Caco-2 (cell line): ENCODE measurements at places on chromosomes 2 and 18.

GRCh38 chr2:209564816-209565215 is 141.0 kb downstream of the MAP2 start:
- DNase-seq = no peak

- DNase-seq = no peak
Observed at GRCh38 chr2:60529785-60530627, 23.4 kb downstream of the BCL11A start.

DNA sequence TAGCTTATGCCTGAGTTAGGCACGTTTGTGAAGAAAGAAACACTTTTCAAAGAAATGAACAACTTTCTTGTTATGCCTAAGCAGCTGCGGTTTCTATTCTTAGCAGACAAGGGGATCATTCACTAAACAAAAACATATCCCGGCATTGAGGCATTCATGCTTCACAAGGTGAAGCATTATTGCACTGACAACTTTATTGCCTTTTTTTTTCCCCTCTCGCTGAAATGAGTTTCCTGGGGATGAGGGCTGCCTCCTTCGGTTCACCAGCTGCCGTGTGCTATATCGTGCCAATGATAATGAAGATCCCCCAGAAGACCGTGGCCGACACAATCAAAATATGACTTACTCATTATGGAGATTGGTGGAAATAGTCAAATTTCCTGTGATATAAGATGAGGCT is 288.2 kb upstream of the ST6GAL2 start:
- DNase-seq = no peak

DNA sequence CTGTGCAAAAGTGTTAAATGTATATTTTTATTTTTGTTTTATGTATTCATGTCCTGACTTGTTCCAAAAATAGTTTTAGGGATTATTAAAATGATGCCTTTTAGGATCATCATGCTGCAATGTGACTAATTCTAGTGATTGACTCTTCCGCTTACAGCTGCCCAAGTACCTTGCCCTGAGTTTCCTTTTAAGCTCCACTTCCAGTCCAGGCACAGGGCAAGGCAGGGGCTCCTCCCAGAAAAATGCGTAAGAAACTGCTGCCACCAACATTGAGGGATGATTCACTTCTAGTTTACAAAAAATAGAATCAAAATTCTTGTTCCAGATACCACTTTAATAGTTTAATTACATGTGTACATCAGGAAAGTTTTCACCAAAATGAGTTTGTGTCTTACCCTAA is 116.4 kb downstream of the IRS1 start:
- no peak for DNase-seq

DNA sequence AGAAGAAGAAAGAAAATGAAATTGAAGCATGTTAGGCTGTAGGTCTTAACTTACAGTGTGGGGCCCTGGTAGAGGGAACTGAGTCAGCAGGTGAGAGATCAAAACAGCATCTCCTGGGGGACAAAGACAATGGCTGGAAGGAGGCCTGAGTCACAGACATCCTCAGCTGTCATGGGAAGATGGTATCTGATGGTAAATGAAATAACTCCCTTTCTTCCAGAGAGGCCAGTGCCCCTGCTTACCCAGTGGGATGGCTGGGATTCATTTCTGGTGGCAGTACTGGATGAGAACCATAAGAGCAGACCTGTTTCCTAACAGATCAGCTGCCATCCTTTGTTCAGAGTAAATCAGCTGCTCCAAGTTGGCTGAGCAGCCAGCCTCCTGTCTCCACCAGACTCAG is 251.3 kb upstream of the EPAS1 start:
- DNase-seq = no peak

GRCh38 chr2:106057206-106057605 is 136.9 kb downstream of the UXS1 start:
- DNase-seq = no peak

DNA sequence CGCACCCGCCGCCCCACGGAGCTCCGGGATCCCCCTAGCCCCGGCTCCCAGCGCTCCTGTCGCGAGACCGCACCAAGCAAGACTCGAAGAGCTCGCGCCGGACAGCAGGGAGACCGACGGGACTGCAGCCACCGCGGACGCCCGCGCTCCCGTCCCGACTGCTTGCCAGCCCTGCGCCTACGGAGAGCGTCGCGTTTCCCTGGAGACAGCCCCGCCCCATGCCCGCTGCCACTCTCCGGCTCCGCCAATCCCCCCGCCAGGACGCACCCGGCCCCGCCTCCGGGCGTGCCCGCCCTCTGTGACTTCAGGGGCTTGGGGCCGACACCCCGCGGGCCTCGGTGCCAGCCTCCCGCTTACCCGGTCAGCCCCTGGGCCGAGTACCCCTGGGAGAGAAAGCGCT is at the start of gene ANKMY1:
ANKMY1 (minus strand) TSS at position 181 of the 400 bp plus-strand sequence. CDS start 653 bp downstream, outside the sequence.
- DNase-seq = no peak

DNA sequence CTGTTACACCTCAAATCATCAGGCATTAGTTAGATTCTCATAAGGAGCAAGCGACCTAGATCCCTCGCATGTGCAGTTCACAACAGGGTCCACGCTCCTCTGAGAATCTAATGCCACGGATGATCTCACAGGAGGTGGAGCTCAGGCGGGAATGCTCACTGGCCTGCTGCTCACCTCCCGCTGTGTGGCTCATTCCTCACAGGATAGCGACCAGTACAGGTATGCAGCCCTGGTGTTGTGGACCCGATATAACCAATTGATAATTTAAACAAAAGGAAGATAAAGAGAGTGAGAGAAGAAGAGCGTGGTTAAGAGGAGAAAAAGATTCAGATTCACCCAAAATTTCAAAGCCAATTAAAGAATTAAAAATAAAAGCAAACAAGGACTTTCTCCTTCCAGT is 20.8 kb downstream of the TLK1 start:
- no peak for DNase-seq

GRCh38 chr2:40095000-40095399 is 315.9 kb upstream of the THUMPD2 start:
- no peak for DNase-seq

DNA sequence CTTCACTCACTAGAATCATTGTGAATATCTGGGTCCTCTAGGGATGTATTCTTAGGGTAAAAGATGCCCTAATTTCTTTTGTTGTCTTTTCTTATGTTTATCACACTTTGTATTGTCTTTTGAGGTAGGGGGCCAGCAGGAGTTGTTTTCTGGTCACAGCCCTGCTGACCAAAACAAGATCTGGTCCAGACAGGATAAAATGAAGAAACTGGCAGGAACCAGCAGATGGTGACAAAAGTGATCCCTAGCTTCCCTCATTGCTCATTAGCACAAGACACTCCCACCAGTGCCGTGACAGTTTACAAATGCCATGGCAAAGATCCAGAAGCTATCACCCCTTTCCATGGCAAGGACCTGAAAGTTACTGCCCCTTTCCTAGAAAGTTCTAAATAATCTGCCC is 81.7 kb upstream of the CCDC85A start:
- no peak for DNase-seq

DNA sequence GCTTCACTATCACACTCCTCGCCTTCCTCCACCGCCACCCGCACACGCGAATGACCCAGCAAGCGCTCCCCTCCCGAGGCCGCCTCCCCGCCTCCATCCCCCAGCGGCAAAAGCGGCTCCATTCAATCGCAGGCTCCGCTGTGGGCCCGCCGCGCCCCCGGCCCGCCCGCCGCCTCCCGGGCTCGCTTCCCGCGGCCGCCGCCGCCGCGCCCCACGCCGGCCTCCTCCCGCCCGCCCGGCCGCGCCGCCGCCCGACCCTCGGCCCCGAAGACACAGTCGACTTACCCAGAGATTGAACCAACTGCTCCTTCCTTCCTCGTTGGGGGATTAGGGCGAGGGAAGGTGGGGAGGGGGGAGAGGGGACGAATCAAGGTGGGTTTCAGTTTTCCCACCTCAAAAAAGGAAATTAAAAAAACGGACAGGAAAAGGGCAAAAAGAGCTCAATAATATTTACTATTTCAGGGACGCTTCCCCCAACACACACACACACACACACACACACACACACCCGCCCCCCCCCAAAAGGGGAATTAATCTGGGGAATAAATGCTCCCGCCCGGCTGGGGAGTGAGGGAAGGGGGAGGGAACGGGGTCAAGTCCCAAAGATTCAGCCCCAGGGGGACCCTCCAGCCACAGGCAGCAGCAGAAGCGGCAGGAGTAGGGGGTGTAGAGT is 743 bp downstream of the XPO1 start:
- DNase-seq = peak; percentile 52

DNA sequence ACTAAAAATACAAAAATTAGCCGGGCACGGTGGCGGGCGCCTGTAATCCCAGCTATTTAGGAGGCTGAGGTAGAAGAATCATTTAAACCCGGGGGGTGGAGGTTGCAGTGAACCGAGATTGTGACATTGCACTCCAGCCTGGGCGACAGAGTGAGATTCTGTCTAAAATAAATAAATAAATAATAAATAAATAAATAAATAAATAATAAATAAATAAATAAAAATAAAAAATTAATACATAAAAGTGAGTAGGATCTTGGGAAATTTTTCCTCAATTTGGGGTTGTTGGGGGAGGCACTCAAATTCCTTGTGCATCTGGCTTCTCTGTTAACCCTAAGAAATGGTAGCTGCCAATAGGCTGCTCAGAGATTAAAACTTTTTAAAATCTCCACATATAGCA is 20.3 kb upstream of the FOXI3 start:
- DNase-seq = no peak

GRCh38 chr2:110958346-110959119 is 162.2 kb upstream of the BCL2L11 start:
- no peak for DNase-seq

GRCh38 chr2:61658841-61659780 is 121.0 kb upstream of the XPO1 start:
- no peak for DNase-seq

DNA sequence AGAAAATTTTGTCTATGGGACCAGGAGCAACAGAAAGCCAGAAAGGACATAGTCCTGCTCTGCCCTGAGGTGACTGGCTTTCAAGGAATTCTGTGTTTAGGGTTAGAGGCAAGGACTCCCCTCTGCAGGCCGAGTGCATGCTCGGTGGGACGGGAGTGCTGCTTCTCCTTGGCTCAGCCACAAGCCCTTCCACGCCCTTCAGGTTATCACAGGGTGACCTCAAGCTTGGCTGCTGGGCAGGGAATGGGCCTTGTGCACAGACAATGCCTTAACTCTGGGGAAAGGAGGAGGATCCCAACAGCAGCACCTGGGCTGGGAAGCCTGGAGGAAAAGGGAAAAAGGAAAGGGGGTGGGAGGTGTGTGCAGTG is 32.8 kb downstream of the FAM178B start:
- no peak for DNase-seq

DNA sequence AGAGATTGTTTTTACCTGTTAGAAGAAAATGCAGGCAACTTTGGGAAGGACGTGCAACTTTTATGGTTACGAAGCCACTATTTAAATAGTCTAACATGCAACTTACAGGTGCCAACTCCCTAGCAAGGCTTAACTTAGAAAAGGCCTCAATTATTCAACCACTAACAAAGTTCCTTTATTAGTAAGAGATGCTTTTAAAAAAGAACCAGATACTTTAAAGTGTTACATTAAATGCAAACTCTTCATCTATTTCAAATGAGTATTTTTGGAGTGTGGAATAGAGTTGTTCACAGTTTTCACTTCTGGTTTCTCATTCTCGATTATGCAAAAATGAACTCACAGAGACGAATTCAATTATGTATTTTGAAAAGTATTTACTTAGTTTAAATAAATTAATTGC is 51.7 kb downstream of the PELI1 start:
- DNase-seq = no peak

DNA sequence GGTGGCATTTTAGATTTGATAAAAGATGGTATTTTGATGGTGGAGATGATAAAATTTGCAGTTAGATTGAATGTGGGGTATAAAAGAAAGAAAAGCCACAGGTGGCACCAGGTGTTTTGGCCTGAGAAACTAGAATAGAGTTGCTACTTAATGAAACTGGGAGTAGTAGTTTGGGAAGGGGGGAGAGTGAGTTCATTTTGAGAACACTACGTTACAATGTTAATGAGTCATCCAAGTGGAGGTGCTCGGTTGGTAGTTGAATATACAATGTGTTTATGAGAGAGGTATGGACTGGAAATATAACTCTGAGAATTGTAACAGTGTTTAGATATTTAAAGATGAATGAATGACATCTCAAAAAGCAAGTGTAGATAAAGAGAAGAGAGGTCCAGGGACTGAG is 26.4 kb downstream of the EPG5 start:
- DNase-seq = no peak

DNA sequence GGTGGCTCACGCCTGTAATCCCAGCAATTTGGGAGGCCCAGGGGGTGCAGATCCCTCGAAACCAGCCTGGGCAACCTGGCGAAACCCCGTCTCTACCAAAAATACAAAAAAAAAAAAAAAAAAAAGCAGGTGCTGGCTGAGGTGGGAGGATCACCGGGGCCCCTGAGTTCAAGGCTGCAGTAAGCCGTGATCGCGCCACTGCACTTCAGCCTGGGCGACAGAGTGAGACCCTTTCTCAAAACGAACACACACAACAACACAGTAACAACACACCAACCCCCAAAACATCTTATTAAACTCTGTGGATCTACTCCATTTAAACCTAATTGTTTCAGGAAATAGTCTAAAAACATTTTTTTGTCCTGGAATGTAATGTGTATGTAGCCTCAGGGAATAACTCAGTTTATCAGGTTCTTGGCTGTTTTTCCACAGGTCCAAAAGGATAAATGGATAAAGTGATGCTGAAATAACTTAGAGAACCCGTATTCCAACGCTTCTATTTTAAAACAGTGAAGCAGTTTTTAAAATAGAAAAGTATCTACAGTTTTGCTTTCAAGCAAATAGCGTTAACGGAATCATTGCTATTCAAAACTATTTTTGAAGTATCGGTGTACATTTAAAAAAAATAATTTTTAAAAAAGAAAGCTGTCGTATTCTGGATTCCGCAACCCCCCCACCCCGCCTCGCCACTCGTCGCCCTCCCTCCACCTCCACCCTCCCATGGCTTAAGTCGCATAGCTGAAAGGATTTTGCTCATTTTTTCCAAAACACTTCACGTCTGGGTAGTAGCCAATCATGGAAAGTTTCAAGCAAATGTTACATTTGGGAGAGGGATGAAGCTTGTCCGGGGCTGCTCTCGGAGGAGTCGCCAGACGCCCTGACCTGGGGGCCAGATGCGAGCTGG is 895 bp upstream of the GLS start:
- no peak for DNase-seq

DNA sequence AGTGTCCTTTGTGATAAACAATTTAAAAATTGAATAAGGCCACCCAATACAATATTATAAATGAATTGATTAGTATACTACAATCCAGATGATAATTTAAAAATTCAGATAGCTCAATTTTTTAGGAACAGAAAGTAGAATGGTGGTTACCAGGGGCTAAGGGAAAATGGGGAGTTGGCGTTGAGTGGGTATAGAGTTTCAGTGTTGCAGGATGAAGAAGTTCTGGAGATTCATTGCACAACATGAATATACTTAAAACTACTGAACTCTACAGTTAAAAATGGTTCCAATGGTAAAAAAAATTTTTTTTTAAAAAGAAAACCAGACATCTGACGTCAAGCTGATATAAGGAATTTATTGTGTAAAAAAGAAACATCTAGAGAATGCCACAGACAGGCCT is 20.9 kb downstream of the SLC39A6 start:
- DNase-seq = no peak

DNA sequence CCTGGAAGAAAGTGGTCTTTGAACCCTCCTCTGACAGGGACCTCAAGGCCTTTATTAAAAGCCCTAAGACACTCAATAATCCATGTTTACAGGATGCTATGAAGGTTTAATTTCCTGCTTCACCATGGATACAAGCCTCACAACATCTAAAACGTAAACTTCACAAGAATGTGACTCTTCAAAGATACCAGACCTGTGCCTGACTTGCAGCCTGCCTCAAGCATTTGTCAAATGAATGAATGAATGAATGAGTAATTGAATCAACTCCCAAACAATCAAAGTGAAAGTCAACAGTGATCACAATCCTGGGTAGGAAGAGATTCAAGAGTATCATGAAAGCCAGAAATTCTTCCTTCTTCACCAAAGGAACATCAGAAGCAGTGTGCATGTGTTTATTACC is 30.4 kb downstream of the KLF7 start:
- DNase-seq = no peak
